ENCODE measurements at places on chromosomes 12 and 14.

DNA sequence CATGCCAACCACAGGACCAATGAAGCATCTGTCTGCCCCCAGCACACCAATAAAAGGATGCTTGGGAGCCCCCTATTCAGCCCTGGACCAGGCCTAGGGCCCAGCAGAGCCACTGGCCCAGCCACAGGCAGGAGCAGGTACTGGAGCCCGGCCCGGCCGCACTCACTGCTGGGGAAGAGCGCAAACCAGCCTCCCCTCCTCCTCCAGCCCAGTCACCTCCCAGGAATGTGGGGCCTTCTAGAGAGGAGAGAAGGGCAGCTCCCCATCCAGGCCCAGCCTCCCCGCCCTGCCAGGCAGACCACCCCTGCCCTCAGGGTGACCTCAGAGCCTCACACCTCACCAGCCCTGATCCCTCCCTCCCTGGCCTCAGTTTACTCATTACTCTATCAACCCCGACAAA lies 56.2 kb downstream of the CCNK start:
- no peak for DNase-seq

GRCh38 chr14:105196265-105196960 lies 15.3 kb upstream of the NUDT14 start:
- DNase-seq: no peak

DNA sequence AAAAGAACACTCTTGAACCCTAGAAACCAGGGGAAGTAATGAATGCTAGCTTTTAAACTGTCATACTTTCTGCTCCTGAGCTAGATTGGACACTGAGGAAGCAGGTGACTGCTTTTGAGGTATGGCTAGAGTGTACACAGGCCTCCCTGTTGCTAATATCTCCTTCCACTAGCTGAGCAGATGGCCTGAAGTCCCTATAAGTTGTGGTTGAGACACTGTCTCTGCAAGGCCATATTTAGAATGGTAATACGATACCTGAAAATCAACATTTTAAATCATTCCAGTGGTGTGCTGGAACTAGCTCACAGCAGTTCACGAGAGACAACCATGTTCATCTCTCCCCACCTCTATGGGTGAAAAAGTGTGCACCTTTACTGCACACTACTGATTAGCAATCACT lies 46.4 kb upstream of the BMP4 start:
- peak; percentile 19 for DNase-seq

DNA sequence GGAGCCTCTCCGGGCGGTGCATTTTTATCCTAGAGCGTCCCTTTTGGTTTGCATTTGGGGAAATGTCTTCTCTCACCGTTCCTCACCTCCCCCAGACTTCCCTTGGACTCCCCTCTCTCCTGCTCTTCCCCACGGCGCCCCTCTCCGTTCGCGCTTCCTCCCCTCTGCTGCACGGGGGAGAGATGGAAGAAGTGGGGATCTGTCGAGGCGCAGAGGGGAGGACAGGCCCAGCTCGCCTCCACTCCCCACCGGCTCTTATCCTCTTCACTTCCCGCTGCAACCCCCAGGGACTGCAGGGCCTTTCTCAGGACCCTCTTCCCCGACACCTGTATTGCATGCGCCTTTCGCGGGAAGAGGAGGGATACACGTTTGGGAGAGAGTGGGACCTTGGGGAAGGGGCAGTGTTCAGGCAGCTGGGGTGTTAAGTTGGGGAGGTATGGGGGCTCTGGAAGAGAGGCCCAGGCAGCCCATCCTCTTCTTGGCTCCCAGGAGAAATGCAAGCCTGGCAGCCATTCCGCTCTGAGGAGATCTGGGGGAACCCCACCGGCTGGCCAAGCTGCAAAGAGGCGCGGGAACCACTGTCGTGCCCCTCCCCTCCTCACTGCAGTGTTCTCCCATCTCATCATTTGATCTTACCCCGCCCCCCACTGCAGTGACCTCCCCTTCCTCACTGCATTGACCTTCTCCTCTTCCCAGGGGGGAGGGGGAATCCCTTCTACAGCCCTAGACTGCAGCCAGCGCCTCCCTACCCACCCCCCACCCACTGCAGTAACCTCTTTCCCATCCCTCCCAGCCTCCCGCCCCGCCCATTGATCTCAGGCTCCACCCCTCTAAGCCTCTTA lies 788 bp downstream of the ENO2 start:
- peak; percentile 66 for DNase-seq

GRCh38 chr14:92519246-92520101 lies 5.9 kb downstream of the RIN3 start:
- DNase-seq: no peak

DNA sequence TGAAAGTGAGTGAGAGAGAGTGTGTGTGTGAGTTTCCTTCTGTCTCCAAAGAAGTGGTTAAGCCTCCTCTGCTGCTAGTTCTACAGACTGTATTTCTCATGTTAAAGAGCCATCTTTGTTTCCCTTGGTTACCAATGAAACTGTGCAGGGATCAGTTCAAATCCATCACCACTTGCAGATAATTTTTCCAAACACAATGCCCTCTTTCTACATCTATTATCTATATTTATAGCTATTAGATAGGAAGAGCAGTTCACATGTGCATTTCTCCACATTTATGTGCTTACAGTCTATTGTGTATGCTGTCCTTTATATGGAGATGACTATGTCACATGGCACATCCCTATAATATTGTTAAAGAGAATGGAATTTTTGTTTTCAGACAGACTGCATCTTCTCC lies 2.2 kb upstream of the DAAM1 start:
- no peak for DNase-seq

All from NCI-H526 (cell line).